Activated effector memory CD4-positive, alpha-beta T cell treated with anti-CD3 and anti-CD28 coated beads, Interleukin-2, amount 50 U/mL, for 16 hours (primary cell): ENCODE measurements at places on chromosomes 5 and 9.

GRCh38 chr5:97049175-97049574 is 93.2 kb downstream of the LIX1 start:
- DNase-seq, result no peak

GRCh38 chr5:29720954-29721353 is 1472.5 kb upstream of the CDH6 start:
- DNase-seq, result no peak

DNA sequence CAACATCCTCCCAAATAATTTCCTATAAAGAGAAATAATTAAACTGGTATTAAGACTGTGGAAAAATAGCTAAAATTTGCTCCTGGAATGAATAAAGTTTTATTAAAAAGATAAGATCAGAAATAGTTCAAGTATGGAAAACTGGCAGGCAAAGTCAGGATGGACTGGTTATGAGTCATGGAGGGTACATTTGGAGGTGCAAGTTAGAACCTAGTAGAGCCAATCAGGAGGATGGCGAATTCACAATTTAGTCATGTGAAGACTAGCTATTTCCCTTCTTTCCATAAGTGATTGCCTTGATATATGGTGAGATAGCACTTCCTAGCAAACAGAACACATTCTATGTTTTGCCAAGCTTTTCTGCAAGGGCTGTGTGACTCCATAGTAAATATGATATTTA is 1303.5 kb downstream of the EFNA5 start:
- DNase-seq, result no peak

GRCh38 chr5:128358826-128359225 is 179.2 kb downstream of the FBN2 start:
- DNase-seq, result no peak

DNA sequence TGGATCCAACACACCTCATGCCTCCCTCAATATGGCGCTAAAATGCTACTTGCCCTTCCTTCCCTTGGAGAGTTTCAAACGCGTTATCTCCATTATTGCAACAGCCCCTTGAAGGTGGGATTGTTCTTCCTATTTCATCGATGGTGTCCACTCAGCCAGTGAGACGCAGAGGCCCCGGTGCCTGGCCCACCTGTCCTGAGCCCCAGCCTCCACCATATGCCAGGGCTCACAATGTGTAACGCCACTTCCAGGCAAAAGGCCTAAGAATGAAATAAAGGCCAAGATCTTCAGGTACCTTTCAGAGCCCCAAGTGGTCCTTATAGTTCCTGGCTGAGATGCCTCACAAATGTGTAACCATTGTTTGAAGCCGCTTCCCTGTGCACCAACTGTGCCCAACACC is 170.7 kb upstream of the PHYKPL start:
- DNase-seq, result no peak

GRCh38 chr9:89493181-89493580 is 4.7 kb downstream of the SEMA4D start:
- no peak for DNase-seq
